ENCODE measurements at places on chromosomes 6 and 20.

GRCh38 chr20:50982363-50982762 lies 23.7 kb downstream of the MOCS3 start:
- no peak for DNase-seq

DNA sequence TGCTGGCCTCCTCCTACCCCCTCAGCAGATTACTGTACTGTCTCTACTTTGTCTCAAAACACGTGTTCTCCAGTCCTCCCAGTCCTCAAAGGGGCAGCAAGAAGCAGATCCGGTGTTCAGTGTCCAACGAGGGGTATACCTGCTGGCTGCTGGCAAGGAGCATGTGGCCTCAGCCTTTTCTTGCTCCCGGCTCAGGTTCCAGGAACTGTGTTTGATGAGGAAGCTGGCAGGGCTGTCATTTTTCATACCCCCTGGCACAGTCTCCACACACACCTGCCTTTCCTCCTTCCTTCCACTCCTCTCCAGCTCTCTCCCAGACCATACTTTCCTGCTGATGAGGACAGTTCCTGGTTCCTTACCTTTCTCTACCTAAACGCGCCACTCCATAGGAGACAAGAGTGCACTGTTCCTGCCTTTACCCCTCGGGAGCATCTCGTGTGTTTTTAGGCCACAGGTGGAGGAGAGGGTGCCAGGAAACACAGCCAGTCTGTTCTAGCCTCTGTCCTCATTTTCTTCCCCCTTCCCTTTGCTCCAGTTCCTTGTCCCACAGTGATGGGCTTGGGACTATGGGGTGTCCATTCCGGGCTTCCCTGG lies 77.2 kb downstream of the SSR1 start:
- no peak for DNase-seq

DNA sequence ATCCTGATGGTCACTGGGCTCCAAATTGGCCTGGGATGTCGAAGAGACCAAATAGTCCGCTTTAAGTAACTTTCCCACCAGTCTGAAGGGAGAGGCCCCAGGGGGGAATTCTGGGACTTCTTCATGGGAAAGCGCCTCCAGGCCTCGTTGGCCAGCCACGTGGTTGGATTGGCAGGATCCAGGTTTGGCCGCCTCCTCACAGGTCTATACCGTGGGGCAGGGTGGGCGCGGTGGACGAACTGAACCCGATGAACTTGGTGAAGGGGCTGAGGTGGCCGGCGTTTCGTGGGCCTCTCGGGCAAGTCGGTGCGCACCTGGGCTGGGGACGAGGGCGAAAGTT lies 297 bp downstream of the POM121L2 start:
- no peak for DNase-seq

DNA sequence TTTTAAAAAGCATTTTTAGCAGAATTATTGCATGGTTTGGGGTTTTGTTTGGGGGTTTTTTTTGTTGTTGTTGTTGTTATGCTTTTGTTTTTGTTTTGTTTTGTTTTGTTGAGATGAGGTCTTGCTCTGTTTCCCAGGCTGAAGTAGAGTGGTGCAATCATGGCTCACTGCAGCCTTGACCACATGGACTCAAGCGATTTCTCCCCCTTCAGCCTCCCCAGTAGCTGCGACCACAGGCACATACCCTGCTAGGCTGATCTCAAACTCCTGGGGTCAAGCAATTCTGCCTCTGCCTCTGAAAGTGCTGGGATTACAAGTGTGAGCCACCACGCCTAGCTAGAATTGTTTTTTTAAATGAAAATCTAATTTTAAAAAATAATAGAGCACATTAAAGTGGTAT lies 35.7 kb downstream of the UBR2 start:
- no peak for DNase-seq

DNA sequence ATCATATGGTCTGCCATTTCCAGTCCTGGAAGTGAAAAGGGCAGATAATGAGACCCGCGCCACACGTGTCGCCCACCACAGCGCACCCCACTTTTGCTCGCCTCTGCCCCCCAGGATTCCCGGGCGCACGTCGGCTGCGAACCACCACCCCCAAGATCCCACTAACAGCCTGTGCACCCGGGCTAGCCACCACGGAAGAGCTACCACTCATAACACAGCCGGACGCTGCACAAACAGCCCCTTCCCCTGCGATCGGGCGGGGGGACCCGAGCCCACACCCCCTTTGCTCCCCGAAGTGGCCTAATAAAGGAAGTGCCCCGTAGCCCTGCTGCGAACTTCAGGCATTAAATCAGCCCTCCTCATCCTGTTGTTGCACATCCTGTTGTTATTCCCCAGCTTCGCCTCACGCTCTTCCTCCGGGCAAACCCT lies 506 bp downstream of the CITED2 start:
- DNase-seq = no peak

- DNase-seq = peak; percentile 21
These were observed 20.0 kb downstream of the NOL4L start for GRCh38 chr20:32564921-32565734.

- DNase-seq = no peak
These were observed 21.1 kb downstream of the CDC40 start for GRCh38 chr6:110201151-110201884.

- DNase-seq = no peak
These were observed 111.1 kb downstream of the UST start for GRCh38 chr6:148857798-148858390.

GRCh38 chr6:148193063-148193680 lies 149.5 kb upstream of the SASH1 start:
- DNase-seq = no peak

- DNase-seq = no peak
These were observed 50.7 kb downstream of the PPP1R3G start for GRCh38 chr6:5135788-5136376.

DNA sequence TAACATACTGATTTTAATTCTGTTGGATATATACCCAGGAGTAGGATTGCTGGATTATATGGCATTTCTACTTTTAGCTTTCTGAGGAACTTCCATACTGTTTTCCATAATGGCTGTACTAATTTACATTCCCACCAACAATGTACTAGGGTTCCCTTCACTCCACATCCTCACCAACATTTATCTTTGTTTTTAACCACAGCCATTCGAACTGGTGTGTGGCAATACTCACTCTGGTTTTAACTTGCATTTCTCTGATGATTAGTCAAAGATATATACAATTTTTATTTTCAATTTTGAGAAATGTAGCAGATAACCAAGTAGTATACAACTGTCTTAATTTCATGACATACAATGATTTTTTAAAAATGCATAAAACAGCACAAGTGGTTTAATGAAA lies 30.3 kb upstream of the ADGRG6 start:
- DNase-seq = no peak

- no peak for DNase-seq
These were observed 22.3 kb upstream of the IER3 start for GRCh38 chr6:30766461-30767157.

Measured in hypothalamus (tissue), 51 donors.